ENCODE measurements at places on chromosomes 1 and 21. TPM values are rescaled to one million over a fixed set of nuclear protein-coding genes. Genes with fewer than 3 reads are reported as not detected.

GRCh38 chr1:222996310-222996975 is 146.6 kb downstream of the TLR5 start:
- no peak overlapping the region for H3K27ac ChIP-seq
- H3K4me1 ChIP-seq: peaks cover 19% of the 10 kb centered on the region
- H3K27me3 ChIP-seq: no peaks in the 10 kb centered on the region
- no peak overlapping the region for H3K4me3 ChIP-seq
- no peak for DNase-seq

Gene S100A9
- total RNA-seq: 0.95 TPM

DNA sequence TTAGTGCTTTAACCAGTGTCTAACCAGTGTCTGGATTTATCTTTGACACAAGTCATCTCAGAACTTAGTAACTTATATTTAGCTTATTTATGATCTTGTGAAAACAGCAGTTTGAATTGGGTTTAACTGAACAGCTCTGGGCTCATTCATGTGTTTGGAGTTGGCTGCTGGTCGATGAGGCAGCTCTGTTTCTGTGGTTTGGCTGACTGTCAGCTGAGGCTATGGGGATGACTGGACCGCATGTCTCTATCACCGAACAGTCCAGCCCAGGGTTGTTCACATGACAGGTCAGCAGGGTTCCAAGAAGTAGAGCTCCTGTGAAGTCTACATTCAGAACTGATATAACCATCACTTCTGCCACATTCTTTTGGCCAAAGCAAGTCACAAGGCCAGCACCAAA is 29.1 kb upstream of the C21orf91 start:
- DNase-seq: no peak
- no peaks in the 10 kb centered on the region for H3K4me1 ChIP-seq
- no peaks in the 10 kb centered on the region for H3K27me3 ChIP-seq
- no peaks in the 10 kb centered on the region for H3K36me3 ChIP-seq
- H3K4me3 ChIP-seq: no peak overlapping the region

DNA sequence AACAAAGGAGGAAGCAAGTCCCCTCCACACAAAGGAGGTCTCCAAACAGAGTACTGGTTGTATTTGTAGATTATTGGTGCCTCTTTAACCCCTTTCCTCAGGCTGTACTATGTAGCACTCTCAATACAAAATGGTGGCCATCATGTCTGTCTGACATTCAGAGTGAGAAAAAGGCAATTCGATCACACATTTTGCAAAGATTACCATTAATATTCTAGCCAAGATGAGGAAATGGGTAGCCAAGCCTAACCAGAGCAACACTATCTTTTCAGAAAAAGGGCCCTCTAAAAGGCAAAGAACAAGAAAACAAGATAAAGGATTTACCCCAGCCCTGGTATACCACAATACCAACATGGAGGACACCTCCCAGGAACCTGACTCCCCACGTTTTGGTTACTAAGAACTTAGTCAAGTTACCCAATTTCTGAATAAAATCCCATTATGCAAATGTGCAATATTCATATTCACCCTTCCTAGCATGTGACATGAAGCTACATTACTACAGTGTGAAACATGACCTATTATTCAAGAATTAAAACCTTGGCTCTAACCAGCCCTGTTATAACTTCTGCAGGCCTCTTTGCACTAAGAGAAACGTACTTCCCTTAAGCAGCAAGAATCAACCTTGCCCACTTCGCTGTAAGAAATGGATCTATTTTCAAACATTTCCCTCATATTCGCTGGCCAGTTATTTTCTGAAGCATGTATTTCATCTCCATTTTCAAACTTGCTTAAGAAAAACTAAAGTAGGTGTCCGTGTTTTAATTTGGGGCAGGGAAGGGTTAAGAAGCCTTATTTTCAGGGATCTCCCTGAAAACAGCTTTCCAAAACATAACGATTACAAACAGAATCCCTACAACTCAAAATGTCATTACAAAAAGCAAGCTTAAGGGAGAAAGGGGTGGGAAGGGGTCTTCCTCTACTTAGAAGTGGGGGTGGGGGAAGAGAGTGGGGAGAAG is 2.1 kb downstream of the KDM5B start:
- H3K4me1 ChIP-seq: peaks cover 26% of the 10 kb centered on the region
- peak overlapping the region; percentile 92 for H3K4me3 ChIP-seq
- H3K27me3 ChIP-seq: peaks cover 4% of the 10 kb centered on the region
- DNase-seq: no peak
- no peaks in the 10 kb centered on the region for H3K36me3 ChIP-seq

DNA sequence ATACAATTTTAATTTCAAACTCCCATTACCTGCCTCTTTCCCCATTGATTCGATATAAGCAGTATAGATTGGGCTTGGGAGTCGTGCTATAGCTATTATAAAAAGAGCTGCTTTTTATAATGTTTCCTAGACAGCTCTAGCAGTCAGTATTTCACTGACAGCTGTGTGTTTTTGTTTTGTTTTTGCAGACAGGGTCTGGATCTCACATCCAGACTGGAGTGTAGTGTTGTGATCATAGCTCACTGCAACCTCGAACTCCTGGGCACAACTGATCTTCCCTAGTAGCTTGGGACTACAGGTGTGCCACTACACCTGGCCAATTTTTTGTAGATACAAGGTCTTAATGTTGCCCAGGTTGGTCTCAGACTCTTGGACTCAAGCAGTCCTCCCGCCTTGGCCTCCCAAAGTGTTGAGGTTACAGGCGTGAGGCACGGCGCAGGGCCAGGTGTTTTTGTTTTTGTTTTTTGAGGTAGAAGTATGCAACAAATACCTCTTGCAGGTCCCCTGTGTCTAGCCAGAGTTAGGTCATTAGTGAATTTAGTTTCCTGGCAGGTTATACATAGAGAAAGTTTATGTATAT is 1.7 kb downstream of the NASP start:
- no peaks in the 10 kb centered on the region for H3K27me3 ChIP-seq
- peak overlapping the region; percentile 96 for H3K4me3 ChIP-seq
- H3K4me1 ChIP-seq: peaks cover 16% of the 10 kb centered on the region
- no peak for DNase-seq

Gene IRF6
- total RNA-seq: 23.4 TPM

DNA sequence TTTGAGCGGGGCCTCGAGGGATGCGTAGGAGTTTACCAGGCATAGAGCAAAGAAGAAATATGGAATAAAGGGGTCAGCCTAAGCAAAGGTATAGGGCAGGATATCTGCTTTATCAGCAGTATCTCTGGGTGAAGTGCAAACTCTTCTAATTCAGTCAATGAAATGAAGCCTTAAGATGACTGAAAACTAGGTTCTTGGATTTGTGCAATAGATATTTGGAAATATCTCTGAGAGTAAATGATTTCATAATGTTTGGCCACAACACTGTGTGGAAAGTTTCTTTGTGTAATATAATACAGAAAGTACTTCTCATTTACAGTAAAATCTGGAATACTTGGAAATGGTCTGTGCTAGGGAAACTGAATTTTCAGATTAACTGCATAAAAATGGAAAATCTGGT is 26.1 kb downstream of the KCNJ15 start:
- peaks cover 16% of the 10 kb centered on the region for H3K27me3 ChIP-seq
- H3K27ac ChIP-seq: no peak overlapping the region
- no peaks in the 10 kb centered on the region for H3K36me3 ChIP-seq
- DNase-seq: no peak
- no peak overlapping the region for H3K4me3 ChIP-seq

Gene ZNF683
- not detected for total RNA-seq

Gene RCAN3
- total RNA-seq: 32.5 TPM

Gene PTTG1IP
- total RNA-seq: 221 TPM

DNA sequence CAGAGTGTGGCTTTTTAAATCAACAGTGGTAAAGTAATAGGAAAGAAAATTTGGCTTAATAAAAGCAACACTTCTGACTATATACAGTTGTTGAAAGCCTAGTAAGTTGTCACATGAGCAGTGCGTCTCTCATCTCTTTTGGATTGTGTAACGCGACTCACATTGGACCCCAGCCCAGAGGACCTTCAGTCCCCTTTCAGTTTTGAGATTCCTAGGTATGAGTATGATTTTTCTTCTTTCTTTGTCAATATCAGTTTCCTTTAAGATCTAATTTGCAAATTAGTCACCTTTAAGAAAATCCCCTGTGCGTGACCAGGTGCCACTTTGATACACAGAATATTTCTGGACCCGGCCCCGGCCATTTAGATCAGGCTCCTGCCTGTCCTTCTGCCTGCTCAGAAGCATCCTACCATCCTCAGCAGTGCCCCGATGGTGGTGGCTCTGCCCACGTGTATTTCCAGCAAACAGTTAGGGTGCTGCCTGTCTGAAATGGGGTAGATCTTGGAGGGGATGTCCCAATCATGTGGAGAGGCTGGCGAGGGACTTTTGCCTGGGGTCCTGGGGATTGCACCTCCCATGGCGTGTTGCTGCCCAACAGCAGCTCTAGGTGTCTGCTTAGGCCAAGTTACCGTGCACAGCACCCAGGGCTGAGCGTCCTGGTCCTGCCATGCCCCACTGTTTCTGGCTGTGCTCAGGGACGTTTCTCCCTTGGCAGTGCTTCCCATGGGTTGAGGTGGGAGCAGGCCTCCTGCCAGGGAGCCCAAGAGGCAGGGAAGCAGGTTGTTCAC is 21.1 kb downstream of the SNAP47 start:
- H3K27ac ChIP-seq: no peak overlapping the region
- H3K4me1 ChIP-seq: no peaks in the 10 kb centered on the region
- no peaks in the 10 kb centered on the region for H3K27me3 ChIP-seq
- peaks cover 10% of the 10 kb centered on the region for H3K36me3 ChIP-seq

GRCh38 chr21:14491269-14491681 is 54.8 kb downstream of the SAMSN1 start:
- no peak overlapping the region for H3K27ac ChIP-seq
- H3K36me3 ChIP-seq: no peaks in the 10 kb centered on the region
- H3K4me1 ChIP-seq: peaks cover 3% of the 10 kb centered on the region

Gene PCP4L1
- 1.1 TPM for total RNA-seq

DNA sequence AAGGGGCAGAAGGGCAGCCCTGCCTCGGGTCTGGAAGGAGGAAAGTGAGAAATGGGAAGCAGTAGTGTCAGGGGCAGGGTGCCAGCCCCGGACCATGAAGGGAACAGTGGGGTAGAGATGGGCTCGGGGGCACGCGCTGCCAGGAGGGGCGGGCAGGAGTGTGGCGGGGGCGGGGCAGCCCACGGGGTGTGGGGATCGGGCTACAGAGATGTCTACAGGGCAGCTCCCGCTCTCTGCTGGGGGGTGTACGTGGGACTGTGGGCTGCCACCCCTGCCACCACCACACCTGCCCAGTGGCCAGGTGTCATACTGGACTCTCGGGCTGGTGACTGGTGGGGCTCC is 7.4 kb downstream of the ARHGEF16 start:
- H3K27ac ChIP-seq: no peak overlapping the region
- no peaks in the 10 kb centered on the region for H3K36me3 ChIP-seq
- H3K27me3 ChIP-seq: no peaks in the 10 kb centered on the region
- no peak for DNase-seq
- no peak overlapping the region for H3K4me3 ChIP-seq

GRCh38 chr1:243496806-243497205 is 241.0 kb downstream of the SDCCAG8 start:
- H3K4me1 ChIP-seq: peaks cover 5% of the 10 kb centered on the region
- no peak overlapping the region for H3K4me3 ChIP-seq
- no peak overlapping the region for H3K27ac ChIP-seq
- DNase-seq: no peak

- no peak for DNase-seq
- peaks cover 12% of the 10 kb centered on the region for H3K4me1 ChIP-seq
- H3K27me3 ChIP-seq: peaks cover 13% of the 10 kb centered on the region
- H3K27ac ChIP-seq: no peak overlapping the region
- peaks cover 3% of the 10 kb centered on the region for H3K36me3 ChIP-seq
- no peak overlapping the region for H3K4me3 ChIP-seq
Measured at GRCh38 chr1:245091171-245091621, 63.6 kb upstream of the KIF26B start.

GRCh38 chr21:16264319-16264718 is 534.5 kb downstream of the USP25 start:
- H3K27me3 ChIP-seq: no peaks in the 10 kb centered on the region
- H3K4me3 ChIP-seq: no peak overlapping the region
- H3K4me1 ChIP-seq: peaks cover 1% of the 10 kb centered on the region
- no peak for DNase-seq

- no peak overlapping the region for H3K4me3 ChIP-seq
- H3K27ac ChIP-seq: no peak overlapping the region
- H3K27me3 ChIP-seq: no peaks in the 10 kb centered on the region
- DNase-seq: no peak
- H3K4me1 ChIP-seq: peaks cover 3% of the 10 kb centered on the region
- H3K36me3 ChIP-seq: peaks cover 16% of the 10 kb centered on the region
Measured at GRCh38 chr1:40268211-40268610, 10.2 kb downstream of the ZMPSTE24 start.

DNA sequence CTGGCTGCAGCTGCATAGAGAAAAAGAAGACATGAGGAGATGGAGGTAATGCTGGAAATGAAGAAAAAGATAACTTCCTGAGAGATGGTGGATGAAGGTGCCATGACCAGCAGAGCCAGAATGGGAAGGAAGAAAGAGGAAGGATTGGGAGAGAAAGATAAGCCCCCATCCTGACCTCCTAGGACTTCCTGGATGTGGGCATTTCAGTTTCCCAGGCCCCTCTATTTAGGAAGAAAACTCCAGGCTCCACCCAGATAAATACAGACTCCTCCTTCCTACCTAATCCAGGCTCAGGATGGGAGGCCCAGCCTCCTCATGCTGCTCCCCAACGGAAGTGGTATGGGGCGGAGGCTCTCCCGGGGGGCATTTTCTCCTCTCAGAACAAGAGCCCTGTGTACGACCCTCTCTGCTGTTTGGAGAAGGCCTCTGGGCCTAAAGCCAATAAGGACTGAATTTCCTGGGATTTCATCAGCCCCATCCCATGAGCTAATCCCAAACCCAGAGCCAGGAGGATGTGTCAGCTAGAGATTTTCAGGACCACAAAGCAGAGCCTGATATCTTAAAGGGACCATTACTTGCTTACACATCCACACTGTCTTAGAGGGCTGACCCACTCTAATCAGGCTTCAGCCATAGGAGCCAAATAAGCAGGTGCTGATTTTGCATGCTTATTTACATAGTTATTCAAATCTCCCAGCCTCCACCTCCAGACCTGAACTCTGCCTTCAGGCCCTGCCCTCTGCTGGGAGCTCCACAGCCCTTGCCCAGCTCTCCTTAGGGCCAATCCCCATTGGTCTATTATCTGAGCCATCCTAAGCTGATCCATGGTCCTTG is 5.1 kb upstream of the ARHGEF2 start:
- peak overlapping the region; percentile 70 for H3K4me3 ChIP-seq
- H3K27me3 ChIP-seq: no peaks in the 10 kb centered on the region
- H3K27ac ChIP-seq: peak overlapping the region; percentile 65
- no peaks in the 10 kb centered on the region for H3K36me3 ChIP-seq
- no peak for DNase-seq

DNA sequence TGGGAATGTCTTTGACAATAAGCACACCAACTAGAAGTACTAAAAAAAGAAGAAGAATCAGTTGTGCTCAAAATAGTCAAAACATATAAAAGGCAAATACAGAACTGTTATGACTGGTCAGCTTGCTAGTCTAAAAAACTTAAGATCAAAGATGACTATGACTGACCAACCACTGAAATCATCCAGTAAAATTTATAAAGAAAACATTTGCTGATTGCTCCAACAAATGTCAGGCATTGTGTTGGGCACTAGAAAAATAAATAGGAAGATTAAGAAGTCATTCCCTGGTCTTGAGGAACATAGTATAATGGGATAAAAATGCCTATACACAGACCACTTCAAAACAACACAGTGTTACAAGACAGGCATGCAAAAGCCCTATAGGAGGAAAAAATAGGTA is 9.3 kb upstream of the ANGPTL3 start:
- H3K27ac ChIP-seq: no peak overlapping the region
- peaks cover 18% of the 10 kb centered on the region for H3K4me1 ChIP-seq
- no peak overlapping the region for H3K4me3 ChIP-seq
- no peak for DNase-seq

GRCh38 chr1:101314244-101314643 is 77.4 kb downstream of the S1PR1 start:
- H3K27me3 ChIP-seq: peaks cover 41% of the 10 kb centered on the region
- peaks cover 14% of the 10 kb centered on the region for H3K4me1 ChIP-seq
- H3K36me3 ChIP-seq: no peaks in the 10 kb centered on the region

Measured in progenitor cell of endocrine pancreas (in vitro differentiated cells).